Dorsolateral prefrontal cortex (tissue), 122 donors: ENCODE measurements at places on chromosomes 4 and X.
A peak's percentile ranks its signal among the peaks of the same experiment; 100 is the strongest.

DNA sequence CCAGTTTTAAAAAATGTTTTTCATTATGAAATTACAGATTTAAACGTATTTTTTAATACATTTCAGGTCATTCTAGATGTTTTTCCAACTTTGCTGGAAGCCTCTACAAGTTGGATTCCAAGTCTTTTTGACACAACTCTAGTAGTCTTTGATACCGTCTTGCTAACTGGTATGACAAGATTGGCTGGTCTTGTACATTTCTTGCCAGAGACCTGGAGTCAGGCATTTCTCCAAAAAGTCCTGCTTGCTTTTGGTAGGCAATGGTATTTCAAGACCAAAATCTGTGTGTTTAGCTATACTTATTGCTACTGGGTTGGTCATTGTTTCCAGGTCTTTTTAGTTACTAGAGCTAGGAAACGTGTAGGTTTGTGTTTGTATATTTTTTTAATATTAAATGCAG is 64.6 kb downstream of the SLAIN2 start:
- DNase-seq: no peak

DNA sequence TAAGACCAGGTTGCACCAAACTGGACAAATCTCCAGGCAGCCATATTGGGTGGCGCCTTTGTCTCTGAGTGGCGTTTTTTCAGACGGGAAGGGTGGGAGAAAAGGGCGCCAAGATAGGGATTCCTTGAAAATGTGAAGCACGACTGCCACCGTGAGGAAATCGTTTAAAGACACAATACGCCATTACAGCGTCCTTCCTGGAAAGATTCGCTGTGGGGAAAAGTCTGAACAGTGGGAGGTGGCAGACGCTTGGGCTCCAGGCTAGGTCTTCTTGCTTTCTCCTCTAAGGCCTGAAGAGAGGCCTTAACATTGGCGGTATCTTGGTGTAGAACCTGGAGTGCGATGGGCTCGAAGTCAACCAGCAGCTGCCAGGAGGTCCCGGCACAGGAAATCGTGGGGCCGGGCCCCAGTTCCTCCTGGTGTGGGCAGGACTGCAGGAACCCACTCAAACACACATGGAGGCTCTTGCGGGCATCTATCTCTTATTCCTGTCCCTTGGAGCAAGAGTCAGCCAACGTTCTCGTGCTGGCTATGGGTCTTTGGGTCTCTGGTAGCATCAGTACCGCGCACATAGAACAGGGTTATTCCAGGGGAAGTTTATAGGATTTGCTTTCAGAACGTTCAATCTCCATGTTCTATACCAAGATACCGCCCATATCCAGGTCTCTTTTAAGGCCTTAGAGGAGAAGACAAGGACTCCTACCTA is 208.8 kb downstream of the OR13H1 start:
- peak; percentile 80 for DNase-seq

- DNase-seq: no peak
These were observed 103.6 kb downstream of the RAPGEF2 start for GRCh38 chr4:159206427-159206871.

DNA sequence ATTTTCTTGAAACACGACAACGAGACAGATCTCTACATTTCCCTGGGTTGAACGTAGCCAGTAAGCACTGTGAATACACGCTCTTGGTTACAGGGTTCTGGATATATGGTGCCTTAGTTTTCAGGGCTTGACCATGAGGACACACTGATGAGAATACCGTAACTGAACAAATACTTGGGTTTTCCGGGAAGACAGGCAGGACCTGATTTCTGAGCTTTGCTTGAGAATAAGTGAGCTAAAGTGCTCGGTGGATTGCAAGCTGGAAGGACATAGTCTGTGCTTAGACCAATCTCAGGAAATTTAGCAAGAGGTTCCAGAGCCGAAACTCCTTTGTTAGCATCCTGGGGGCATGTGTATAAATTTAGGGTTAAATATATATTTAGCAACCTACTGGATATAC is 876 bp upstream of the TACR3 start:
- no peak for DNase-seq

GRCh38 chrX:149858592-149858991 is 22.4 kb upstream of the MAGEA8 start:
- no peak for DNase-seq

GRCh38 chr4:118033148-118034052 is 886 bp upstream of the NDST3 start:
- peak; percentile 50 for DNase-seq

GRCh38 chrX:15814771-15815365 is 24.6 kb downstream of the ZRSR2 start:
- no peak for DNase-seq

GRCh38 chr4:151688003-151688784 is 72.6 kb downstream of the GATB start:
- DNase-seq: no peak

- no peak for DNase-seq
These were observed 1.0 kb downstream of the CDS1 start for GRCh38 chr4:84583876-84584380.

GRCh38 chrX:46561824-46562657 is 11.5 kb upstream of the CHST7 start:
- DNase-seq: no peak

GRCh38 chr4:118367872-118368271 is 15.1 kb upstream of the PRSS12 start:
- no peak for DNase-seq

DNA sequence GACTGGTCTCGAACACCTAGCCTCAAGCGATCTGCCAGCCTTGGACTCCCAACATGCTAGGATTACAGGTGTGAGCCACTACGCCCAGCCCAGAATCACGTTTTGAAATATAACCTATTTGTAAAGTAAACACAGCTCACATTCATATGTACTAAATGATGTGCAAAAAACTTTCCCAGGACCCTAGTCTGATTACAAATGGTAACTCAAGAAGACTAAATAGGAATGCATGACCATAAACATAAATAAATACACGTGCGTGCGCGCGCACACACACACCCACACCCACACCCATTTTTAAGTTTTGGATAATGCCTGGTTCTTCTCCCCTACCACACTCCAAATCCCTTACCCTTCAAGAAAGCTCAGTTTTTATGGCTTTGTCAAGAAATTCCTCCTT is 163.9 kb downstream of the NR3C2 start:
- DNase-seq: no peak

- DNase-seq: no peak
These were observed 19.4 kb upstream of the TSPAN5 start for GRCh38 chr4:98677799-98678198.

- DNase-seq: no peak
These were observed 94.1 kb upstream of the ACSL4 start for GRCh38 chrX:109826954-109827708.

DNA sequence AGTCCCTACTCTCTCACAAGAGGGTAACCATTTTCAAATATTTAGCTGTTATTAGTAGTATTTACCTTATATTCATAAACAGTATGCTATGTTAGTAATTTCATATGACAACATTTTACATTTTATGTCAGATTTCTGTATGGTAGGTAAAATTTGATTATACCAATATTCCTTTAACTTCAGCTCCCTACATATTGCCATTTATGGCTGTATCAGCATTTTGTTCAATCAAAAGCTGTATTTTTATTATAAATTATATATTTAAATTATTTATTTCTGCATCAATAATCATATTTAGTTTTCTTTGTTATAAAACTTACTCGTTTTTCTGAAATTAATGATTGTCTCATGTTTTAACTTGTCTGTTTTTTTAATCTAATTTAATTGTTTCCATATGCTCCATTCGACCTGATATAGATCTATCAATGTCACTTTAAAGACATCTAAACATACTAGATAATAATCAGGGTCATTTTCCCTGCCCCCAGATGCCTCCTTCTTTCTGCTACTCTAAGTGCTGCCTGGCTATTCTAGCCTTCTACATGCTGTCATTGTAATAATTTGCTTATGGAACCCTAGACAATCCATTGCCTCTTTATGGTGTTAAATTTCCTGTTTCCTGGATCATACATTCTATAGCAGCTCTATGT is 1976.7 kb upstream of the ADGRL3 start:
- no peak for DNase-seq

- DNase-seq: no peak
These were observed 41.1 kb downstream of the DDIT4L start for GRCh38 chr4:100149190-100149589.

DNA sequence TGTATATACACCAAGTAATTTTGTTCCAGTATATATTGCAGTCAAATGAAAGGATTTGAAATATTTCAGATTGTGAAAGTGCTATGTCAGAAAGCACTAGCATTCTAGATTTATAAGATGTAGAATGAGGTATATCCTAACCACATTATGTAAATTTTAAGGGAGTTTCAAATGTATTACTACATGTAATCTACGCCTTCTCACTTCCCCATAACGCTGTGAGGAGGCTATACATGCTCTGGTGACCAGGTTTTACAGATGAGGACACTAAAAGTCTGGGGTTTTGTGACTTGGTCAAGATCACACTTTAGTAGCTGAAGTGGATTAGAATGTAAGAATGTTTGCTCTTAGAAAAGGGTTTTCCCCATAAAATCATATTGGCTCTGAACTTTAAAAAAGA is 8.1 kb downstream of the ENPEP start:
- DNase-seq: no peak

DNA sequence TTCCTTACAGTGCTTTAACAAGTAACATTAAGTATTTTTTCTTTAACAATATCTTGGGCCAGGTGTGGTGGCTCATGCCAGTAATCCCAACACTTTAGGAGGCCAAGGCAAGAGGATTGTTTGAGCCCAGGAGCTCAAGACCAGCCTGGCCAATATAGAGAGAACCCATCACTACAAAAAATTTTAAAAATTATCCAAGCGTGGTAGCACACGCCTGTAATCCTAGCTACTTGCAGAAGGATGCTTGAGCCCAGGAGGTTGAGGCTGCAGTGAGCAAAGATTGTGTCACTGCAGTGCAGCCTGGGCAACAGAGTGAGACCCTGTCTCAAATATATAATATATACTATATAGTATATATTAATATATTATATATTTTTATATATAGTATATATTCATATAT is 162.2 kb downstream of the ZNF674 start:
- no peak for DNase-seq

DNA sequence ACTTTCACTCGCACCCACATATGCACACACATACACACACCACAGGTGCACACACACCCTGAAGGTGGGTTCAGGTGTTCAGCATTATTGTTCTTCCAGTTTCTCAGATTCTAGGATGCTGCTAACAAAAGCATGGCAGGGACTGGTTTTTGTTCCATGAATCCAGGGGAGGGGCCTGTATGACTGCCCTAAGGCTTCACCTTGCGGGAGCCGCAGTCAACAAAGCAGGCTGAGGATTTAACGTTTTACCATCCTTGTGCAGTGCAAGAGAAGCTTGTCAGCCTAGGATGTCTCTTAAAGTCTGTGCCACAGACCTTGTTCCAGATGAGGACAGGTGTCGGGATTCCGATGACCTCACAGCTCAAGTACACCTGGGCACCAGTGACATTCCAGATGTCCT is 61.8 kb downstream of the POLR2B start:
- DNase-seq: no peak

GRCh38 chr4:22634541-22635181 is 58.1 kb upstream of the GBA3 start:
- no peak for DNase-seq

DNA sequence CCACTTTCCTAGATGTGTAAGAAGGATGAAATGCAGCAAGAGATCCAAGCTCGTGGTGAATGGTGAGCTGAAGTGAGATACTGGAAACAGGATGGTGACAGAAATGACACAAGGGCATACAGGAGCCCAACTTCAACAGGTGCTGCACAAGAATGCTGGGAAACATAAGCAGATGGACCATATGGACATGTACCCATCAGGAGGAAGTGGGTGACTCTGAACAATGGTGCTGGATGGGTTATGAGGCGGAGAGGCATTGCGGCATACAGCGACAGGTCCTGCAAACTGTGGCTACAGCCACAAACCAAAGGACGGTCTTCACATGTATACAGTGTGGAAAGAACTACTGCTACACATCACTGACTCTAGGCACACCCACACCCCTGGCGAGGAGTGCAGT is 265.7 kb downstream of the CAMK2D start:
- no peak for DNase-seq

DNA sequence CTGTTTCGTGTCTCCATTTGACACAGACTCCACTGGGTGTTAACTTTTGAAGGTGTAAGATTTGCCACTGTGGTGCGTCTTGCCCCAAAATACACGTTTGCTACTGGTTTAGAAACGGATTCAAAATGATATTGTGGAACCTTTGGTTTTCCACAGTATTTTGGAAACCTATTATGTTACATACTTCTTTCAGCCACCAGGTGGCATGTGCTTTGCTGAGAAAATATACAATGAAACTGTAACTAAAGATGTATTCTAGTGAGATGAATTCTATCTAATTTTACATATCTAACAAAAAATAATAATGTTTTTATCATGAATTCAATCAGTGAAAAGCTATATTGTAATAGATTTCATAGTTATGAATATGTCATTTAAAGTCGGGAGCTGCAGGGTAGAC is 28.4 kb upstream of the SLITRK4 start:
- no peak for DNase-seq

GRCh38 chr4:120611092-120611491 is 311.4 kb downstream of the PRDM5 start:
- no peak for DNase-seq

GRCh38 chr4:18103876-18104605 is 82.5 kb upstream of the LCORL start:
- DNase-seq: no peak

- DNase-seq: no peak
These were observed 109.0 kb downstream of the ANXA3 start for GRCh38 chr4:78660559-78660958.

DNA sequence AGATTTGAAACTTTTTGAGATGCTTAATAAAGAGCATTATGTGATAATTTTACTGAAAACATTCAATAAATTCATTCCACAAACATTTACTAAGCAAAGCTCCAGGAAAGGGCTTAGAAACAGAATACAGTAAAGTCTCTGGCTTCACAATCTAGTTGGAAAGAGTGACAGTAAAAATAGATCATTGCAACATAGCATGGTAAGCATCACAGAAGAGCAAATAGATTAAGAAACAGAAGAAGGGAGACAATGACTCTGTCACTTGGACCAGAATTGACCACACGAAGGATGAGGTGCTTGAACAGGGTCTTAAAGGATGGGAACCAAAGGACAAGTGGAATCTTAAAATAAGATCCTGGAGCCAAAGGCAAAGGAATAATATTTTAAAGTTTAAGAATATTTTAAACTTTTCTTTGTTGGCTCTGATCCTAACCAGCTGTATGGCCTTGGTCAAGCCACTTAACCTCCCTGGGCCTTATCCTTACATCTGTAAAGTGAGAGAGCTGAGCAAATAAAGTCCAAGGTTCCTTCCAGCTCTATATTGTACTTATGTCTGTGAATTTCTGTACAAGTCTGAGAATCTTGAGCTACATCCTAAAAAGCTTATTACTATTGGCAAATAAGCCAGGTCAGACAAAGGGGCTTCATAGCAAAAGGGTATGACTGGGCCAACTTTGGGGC is 33.9 kb downstream of the SEC24D start:
- no peak for DNase-seq

DNA sequence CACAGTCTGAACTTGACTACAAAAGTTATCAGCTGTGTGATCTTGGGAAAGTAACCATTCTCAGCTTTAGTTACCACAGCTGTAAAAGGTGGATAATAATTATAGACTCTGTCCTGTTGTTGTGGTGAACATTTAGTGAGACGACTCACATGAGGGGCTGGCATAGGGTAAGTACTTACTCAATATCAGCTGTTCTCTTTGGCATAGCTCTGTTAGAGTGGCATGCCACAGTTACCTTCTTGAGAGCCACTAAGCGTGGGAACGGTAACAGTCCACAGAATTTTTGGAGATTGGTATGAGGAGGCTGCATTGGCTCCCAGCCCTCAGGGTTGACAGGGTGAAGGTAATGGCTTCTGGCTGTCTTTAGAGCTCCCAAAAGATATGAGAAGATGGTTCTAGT is 13.2 kb upstream of the HAND2 start:
- DNase-seq: no peak
